ENCODE measurements at places on chromosomes 2 and 18.

GRCh38 chr2:7358865-7359447, 441.7 kb downstream of the RNF144A start:
- no peak for DNase-seq

DNA sequence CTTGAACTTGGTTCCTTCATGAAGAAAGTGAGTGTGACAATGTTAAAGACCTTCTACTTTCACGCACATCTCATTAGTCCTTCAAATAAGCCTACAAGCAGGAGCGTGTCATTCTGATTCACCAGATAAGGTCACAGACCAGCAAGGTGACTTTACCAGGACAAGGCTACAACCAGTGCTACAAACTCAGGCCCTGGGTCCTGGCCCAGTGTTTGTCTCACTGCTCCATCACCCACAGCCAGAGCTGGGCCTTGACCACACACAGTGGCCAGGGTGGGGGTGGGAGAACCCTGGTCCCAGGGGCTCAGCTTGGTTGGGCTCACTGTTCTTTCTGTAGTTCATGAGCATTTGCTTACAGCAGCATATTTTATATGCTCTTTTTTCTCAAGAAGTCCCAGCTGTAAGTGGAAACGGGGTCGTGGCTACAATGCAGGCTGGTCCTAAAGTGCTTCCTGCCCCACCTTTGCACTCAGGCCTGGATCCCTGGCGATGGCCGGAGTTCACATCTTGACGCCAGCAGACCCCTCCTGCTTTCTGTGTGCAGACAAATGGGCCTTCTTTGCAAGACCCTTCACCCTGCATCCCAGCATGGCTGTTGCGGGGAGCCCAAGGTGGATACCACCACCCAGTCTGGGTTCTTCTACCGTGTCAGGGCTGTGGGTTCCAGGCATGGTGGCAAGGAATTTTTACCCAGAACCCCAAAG, 153.6 kb upstream of the EPAS1 start:
- DNase-seq: no peak

DNA sequence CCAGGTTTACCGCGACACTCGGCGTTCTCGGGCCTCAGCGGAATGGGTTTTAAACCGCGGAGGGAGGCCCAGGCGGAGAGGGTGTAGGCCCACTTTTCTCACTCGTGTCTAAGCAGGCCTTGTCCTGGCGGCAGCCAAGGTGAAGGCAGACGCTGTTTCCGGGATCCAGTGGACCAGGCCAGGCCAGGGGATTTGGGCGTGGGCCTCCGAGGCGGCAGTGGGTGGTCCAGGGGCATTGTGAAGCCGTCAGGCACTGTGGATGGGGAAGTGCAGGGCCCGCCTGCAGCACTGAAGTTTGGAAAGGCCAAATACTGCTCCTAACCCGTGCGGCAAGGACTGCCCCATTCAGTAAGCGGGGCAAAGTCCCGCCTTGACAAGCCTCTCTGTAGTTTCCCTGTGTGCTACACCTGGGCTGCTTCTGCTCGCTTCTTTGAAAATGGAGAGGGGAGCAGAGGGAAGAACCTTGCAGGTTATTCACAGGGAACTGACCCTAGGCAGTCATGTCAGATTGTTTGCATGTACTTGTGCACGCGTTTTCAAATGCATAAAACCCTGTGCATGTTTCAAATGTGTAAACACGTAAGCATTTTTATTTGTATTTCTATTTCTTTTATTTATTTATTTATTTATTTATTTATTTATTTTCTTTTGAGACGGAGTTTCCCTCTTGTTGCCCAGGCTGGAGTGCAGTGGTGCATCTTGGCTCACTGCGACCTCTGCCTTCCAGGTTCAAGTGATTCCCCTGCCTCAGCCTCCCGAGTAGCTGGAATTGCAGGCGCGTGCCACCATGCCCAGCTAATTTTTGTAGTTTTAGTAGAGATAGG, 7.5 kb upstream of the DLX2 start:
- no peak for DNase-seq

DNA sequence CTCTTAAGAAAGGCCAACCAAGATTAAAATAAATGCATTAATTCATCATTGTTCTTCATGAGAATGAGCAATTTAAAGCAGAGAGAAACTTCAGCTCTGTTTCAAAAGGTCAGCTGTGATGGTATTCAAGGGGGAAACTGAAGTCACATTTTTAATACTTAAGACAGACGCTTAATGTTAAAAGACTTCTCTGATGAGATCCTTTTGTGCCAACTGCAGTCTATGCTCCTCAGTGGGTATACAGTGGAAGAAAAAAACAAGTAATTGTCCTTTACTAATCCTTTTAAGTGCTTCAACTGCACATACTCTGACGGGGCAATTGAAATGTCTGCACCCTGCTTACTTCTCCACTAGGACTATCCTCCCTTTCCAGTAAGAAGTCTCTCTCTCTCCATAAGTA, 309.7 kb downstream of the GULP1 start:
- no peak for DNase-seq

- DNase-seq: no peak
Measured at GRCh38 chr2:150212722-150213171, 274.7 kb downstream of the RND3 start.

All from KBM-7 (cell line).